Occipital lobe (tissue), 3 donors: ENCODE measurements at places on chromosomes 1 and 21.

DNA sequence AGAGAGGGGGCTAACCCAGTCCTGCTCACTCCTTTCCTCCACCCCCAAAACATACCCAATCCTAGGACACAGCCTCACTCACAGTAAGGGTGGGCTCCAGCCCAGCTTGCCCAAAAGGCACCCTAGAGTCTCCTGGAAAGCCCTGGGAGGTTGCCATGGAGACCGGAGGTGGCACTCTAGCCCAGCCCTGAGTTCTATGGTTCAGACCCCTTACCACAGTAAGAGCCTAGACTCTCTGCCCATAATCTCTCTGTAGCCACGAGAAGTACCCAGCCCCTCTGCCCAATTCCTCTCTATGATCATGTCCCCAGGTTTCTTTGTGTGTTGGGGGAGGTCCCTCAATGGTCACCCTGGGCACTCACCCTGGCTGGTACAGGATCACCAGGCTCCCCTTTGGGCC, 14.4 kb downstream of the COL16A1 start:
- DNase-seq: no peak

DNA sequence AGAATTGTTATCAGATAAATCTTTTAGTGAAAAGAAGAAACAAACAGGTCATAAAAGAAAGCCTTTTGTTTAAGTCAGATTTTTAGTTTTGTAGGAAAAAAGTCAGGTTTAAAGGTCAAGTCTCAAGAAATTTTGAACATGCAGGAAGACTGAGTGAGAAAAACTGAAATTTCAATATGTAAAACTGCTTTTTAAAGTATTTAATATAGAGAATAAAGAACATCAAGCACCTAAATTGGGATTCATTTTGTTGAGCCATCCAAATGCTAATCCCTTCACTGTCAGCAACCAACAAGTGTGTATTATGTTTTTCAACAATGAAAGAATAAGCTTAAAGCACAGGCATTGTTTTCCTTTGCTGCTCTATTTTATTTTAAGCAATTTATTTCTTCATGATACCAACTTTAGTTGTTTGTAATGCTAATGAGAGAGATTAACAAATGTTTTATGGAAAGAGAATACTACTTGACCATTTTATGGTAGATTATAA, 114.9 kb upstream of the SERTAD4 start:
- DNase-seq: no peak

DNA sequence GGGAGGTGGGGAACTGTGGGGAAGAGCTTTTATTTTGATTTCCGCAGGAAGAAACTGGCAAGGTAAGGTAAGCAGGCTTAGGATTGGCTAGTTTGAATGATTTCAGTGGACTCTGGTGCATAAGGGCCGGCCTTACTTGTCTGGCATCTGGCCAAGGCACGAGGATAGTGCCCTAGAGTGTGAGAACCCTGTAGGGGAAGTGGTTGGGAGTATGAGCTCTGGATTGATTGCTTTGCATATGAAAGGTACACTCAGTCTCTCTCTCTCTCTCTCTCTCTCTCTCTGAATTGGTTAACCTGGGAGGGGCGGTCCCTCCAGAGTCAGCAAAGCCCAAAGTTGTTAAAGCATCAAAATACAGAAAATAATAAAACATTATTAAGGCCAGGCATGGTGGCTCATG, 463.0 kb downstream of the SIPA1L2 start:
- no peak for DNase-seq

- no peak for DNase-seq
Observed at GRCh38 chr1:53878492-53879105, 11.0 kb downstream of the YIPF1 start.

DNA sequence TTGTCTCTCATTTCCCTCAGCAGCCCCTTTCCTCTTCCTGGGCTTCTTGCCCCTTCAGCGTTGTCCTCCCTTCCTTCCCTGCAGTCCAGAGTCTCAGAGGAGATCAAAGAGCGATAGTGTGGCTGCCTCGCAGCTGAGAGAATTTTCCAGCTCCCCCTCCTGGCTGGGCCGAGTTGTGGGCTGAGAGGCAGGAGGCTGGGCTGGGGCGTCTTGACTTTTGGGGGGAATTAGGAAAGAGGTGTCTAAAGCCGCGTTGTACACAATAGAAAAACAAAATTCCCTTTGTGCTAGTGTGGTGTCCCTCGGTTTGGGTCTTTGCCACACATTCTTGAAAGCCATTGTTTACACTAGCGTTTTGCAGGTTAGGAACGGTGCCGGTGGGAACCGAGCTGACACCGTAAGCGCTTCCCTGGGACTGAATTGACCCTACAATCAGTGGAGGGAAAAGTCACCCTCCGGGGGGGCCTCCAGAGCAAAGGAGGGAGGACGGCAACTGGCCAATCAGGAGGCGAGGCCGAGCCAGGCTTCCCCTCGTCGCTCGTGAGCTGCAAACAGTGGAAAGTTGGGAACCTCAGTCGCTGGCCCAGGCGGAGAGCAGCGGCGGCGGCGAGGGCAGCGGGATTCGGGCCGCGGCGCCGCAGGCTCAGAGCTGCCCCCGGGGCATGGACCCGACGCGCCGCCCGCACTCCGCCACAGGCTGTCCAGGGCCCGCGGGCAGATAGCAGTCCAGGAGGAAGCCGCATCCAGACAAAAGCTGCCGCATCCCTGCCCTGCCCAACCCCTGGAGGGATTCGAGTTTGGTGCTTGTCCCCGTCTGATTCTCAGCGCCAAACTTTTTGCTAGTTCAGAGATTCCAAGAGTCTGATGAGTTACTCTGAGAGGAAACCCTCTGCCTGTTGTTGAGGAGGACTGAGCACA, at the start of gene HMCN1:
Gene HMCN1, plus strand, starts transcription at position 574 of the 918 bp plus-strand sequence. CDS start 389 bp downstream, outside the sequence.
- peak; percentile 10 for DNase-seq

- DNase-seq: no peak
Observed at GRCh38 chr1:226690460-226690982, 48.6 kb downstream of the ITPKB start.

DNA sequence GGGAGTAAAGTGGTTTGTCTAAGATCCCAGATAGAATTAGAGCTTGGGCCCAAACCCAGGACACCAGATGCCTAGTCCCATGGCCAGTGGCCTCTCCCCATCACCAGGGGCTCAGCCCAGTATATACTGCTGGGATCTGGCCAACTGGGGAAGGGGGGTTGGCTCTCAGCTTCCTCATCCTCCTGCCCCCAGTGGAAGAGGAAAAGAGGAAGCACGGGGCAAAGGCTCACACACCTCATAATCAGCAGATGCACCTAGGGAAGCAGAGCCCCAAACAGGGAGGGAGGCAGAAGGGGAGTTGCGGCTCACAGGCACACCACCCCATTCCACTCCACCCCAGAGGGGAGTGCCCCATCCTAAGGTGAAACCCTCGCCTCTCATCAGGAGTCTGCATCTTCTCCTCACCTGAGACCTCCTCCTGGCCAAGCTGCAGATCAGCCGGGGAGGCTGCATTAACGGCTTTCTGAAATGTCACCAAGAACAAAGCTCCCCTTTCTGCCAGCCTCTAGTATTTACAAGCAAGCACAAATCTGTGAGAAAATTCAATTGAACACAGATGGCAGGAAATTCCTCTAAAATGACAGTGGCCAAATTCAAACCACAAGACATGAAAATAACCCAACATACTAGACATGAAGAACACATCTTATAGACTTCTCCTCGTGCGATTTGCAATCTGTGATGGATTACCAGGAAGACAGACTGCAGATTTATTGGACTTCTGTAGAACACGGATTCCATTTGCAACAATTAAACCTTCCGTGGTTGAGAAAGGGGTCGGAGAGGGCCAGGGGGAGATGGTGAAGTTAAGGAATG, 82.8 kb downstream of the GLIS1 start:
- no peak for DNase-seq

- DNase-seq: no peak
Observed at GRCh38 chr1:245512980-245513578, 358.3 kb downstream of the KIF26B start.

DNA sequence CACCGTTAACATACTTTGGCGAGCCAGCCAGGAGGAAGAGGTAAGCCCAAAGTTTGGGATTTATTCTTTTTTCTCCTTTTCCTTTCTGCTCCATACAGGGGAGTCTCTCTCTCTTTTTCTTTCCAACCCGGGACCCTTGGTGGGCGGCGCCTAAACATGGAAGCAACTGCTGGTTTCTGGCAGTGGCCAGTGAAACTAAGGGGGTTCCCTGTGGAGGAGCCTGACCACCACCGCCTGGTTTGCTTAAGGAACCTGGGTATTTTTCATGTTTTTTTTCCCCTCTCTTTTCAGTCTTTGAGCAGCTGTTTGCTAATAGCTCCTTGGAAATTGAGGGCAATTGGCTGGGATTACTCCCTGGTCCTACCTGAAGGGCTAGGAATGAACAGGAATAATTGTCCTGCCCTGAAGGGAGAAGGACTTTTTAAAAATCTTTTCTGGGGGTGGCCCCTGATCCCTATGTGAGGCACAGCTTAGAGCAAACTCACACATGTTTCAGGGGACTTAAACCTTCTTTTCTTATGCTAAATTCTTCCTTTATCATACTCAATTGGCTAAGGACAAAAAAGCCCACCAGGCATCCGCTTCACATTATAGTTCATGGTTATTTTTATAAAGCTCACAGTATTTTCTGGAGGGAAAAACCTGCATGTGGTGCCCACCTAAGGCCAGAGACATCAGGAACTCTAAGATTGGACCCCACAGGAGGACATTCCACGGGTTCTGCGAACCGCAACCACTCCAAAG, 61.3 kb upstream of the PLD5 start:
- no peak for DNase-seq

DNA sequence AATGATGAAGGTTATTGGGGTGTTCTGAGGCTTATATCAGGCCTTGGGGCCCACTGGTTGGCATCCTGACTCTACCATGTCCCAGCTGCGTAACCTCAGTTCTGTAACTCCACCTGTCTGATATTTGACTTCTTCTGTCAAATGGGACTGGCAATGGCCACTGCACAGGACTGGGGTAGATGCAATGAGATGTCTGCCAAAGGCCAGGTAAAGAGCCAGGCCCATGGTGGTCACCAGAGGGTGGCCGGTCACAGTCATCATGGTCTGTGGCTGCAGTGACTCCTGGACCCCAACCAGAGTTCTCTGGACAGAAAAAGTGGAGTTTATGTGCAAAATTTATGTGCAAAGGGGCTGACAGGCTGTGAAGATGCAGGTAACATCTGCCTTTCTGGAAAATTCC, 173.3 kb downstream of the PTPRU start:
- DNase-seq: no peak

- no peak for DNase-seq
Observed at GRCh38 chr1:1281533-1282321, 1.5 kb downstream of the SCNN1D start.
